ENCODE measurements at places on chromosomes 7 and 10. TPM values are rescaled to one million over a fixed set of nuclear protein-coding genes. Genes with fewer than 3 reads are reported as not detected.

ELFN1 gene
- 2.0 TPM for total RNA-seq

VSTM4 gene
- total RNA-seq: 0.73 TPM

CARD11 gene
- total RNA-seq: 29.8 TPM

FRMPD2 gene
- 0.07 TPM for total RNA-seq

- DNase-seq: no peak
These were observed 67.9 kb downstream of the PPP1R9A start for GRCh38 chr7:94975336-94975735.

- DNase-seq: no peak
These were observed 93.1 kb upstream of the ZPBP start for GRCh38 chr7:50185951-50186682.

DNA sequence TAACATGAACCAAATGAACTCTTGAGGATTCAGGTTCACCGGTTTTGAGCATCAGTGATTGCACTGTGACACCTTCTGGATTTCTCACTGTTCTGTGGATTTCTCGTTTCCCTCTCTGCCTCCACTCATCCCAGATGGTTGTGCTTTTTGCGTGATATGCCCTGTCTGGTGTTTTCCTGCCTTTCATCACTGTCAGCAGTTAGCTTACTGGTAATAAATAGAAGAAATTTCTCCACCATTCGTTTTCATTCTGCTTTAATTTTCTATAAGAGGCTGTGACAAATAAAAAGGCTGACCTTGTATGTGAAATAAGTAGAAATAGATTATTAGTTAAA lies 16.2 kb downstream of the BPGM start:
- DNase-seq: no peak

DNA sequence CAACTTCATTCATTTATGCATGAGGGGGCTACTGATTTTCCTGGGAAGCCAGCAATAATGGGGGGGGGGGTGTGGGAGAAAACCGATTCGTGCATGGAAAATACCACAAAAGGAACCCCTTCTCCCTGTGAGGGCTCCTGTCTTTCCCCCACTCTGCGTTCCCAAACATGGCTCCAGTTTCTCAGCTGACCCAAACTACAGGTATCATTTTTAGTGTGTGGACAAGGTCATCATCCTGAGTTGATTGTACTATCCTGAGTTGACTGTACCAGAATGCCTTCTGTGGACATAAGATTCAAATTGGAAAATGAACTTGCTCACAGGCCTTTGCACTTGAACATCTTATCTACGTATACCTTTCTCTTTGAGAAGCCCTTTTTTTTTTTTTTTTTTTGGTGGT lies 49.9 kb downstream of the ZRANB1 start:
- no peak for DNase-seq

DNA sequence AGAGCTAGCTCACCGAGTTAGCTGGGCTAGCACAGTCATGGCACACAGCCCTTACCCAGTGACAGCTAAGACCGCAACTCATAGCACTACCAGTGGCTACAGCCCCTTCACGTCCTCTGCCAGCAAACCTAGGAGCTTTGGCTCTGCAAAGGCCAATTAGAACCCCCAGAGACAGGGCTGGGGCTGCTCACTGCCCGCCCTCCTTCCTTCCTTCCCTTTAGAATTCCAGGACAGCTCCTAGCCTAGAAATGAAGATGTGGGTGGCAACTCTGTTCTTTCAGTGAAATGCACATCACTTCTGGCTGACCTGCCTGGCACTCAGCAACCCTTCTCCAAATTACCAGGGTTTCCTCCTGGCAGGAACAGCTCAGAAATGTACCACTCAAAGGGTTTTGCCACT lies 99.9 kb downstream of the FAM53B start:
- DNase-seq: no peak

DNA sequence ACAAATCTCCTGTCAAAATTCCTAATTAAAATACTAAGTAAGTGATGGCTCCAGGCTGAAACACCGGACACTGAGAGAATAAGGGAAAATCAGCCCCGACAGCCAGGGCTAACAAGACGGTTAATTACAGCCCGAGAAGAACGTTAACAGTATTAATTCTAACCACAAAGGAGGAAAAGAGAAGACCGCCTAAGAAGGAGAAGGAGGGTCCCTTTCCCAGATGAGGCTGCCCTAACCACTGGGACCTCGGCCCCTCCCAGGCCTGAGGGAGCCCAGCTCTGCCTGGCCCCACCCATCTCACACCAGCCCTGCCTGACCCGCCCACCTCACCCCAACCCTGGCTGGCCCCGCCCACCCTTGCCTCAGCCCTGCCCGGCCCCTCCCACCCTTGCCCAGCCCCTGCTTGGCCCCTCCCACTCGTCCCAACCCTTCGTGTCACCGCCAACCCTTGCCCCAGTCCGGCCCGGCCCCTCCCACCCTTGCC lies 51.3 kb downstream of the PWWP2B start:
- DNase-seq: no peak

DNA sequence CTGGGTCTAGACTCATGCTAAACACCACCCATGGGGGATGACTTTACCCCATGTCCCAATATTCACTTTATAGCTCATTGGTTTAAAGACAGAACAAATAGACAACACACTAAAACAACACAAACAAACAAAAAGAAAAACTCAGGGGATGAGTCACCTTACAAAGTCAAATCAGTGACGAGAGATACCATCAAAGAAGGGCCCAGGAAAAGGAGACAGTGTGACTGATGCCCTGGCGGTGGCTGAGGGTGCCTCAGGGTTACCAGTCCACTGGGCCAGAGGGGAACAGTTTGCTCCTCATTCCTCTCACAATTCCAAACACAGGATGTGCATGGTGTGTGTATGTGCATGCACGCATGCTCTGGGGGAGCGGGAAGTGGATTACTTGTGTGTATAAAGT lies 171.3 kb upstream of the PRKCQ start:
- no peak for DNase-seq

DNA sequence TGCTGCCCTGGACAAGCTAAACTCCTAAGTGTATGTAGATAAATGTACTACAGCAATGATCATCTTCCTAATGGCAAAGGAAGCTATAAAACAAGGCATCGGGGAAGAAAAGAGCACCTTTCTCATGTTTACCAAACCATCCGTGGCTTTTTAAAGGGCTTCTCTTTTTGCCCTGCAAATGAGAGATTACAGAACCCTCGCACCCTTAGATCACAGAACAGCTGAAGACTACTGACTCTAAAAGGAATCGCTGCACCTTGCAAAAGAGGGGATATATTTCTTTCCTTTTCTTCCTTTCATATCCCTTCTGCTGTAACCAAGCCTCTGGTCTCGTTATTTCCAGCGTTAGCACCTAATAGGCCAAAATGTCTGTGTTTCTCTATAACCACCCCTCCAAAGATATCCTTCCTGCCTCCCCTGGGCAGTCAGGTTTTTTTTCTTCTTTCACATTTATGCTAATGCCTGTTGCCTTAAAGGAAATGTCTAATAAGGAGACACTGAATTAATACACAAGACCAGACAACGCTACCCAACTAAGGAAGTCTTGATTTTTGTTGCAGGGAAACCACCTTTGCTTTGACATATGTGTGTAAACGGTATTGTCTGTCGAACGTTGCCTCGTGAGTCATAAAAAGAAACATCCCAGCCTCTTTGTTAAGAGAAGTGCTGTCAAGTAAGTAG lies 10.5 kb downstream of the ST8SIA6 start:
- no peak for DNase-seq

GRCh38 chr7:48691788-48692187 lies 232.6 kb upstream of the CDC14C start:
- no peak for DNase-seq

DNA sequence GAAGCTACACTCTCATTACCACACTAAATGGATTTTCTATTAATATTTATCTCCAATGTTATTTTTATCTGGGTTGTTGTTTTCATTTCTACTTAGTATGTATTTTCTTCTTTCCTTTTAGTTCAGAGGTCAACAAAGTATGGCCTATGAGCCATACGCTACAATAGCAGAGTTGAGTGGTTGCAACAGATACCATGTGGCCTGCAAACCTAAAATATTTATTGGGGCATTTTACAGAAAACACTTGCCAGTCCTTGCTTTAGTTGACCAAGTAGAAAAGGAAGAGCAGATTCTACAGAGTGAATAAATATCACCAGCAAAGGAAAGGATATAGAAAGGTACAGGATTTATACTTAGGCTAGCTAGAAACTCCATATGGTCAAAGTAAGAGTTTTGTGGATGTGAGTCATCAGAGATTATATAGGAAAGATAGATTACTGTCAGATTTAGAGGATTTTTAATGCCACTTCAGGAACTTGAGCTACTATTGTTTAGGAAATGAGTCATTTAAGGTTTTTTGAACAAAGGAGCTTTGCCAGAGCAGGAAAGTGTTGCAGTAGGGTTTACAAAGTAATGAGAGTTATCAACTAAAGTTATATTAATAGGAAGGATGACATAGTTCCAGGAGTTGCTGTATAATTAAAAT lies 323.3 kb upstream of the KAT6B start:
- no peak for DNase-seq

- no peak for DNase-seq
These were observed 3.0 kb downstream of the KMT2E start for GRCh38 chr7:105016709-105017656.

DNA sequence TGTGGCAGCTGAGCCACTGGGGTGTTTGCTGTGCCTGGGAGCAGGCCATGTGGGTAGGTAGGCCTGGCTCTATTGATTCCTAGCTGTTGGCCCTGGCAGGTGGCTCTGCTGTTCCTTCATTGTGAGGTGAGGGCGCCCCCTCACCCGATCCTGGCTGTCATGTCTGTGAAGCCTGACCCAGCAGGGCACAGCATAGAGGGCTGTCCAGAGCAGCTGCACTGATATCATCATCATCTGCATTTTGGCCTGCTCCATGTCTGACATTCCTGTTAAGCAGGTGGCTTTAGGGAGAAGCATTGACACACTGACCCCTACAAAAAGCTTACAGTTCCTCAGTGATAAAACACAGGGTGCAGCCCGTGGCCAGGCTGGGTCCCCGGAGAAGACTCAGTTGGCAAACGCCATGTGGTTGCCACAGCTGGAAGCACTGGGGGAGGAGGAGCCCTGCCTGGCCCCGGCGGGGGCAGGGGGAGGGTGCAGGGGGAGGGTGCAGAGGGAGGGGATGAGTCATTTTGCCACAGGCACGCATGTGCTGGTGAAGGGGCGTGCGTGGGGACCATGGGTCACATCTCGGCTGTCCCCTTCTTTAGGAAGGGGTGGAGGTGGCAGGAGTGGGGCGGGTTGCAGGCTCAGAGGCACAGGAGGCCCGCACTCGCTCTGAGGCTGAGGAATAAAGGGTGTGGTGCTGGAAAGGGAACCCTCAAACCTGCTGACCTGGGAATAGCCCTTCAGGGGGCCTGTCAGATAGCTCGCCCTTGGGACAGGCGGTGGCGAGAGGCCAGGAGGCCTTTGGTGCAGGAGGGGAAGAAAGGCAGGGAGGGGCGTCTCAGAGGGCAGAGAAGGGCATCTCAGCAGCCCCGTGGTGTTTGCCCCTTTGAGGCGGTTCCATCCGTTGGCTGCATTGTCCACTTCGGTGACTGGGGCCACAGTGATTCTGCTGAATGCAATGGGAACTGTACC lies 31.6 kb downstream of the IKZF1 start:
- DNase-seq: no peak
